NCI-H187 treated with DMSO at 0.1 percent for 48 hours (cell line): ENCODE measurements at places on chromosomes 7 and 10.

DNA sequence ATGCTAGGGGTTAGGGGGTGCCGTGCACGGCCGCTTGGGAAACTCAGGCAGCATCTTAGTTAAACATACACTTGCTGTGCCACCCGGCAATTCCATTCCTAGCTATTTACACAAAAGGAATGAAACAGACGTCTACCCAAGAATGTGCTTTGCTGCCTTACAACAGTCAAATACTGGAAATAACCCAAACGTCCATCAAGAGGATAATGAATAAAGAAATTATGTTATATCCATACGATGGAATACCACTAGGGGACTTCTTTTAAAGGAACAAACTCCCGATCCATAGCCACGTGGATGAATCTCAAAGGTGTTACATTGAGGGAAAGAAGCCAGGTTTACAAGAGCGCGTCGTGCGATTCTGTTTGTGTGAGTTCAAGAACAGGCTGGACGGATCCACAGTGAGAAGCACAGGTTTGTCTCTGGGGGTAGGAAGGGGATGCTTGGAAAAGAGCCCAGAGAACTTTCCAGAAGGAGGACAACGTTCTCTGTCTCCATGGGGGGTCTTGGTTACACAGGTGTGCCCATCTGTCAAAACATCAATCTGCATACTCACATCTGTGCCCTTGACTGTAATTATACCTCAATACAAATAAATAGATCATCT is 41.8 kb downstream of the STK32C start:
- DNase-seq = no peak

DNA sequence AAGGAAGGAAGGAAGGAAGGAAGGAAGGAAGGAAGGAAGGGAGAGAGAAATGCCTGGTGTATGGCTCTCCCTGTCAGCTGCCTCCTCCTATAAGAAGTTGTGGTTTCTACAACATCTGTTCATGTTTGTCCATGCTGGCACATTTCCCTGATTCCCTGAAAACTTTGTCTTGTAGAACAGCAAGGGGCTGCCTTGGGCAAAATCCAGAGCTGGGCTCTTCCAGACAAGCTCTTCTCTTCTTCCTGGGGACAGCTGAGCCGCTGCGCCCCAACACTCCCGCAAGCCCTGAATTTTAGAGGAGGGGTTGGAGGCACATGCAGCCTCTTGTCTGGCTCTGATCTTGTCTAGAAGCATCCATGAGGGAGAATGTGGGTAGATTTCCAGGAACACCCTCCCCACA is 282.0 kb upstream of the ADARB2 start:
- DNase-seq = no peak

DNA sequence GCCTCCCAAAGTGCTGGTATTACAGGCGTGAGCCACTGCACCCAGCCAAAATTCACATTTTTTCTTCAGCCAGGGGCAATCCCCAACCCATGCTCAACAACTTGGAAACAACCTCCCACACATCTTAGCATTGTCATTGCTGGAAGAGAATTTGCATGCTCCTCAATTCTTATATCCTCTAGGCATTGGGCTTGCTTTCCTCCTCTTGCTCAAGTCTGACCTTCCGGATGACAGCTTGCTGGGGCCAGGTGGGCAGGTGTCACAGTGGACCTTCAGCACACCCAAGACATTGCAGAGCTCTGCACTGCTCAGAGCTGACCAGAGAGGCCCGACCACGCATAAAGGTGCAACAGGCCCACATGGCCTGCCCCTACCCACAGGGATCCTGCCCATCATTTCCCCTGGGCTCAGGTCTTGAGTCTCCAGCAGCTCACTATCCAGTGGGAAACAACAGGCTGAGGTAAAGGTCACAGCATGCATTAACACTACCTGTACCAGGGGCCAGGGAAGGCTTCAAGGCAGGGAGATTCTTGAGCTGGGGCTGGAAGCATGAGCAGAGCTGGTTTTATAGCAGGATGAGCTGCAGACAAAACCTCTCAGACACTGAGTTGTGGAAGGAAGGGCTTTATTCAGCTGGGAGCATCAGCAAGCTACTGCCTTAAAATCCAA is 6.8 kb upstream of the GPR15LG start:
- no peak for DNase-seq

DNA sequence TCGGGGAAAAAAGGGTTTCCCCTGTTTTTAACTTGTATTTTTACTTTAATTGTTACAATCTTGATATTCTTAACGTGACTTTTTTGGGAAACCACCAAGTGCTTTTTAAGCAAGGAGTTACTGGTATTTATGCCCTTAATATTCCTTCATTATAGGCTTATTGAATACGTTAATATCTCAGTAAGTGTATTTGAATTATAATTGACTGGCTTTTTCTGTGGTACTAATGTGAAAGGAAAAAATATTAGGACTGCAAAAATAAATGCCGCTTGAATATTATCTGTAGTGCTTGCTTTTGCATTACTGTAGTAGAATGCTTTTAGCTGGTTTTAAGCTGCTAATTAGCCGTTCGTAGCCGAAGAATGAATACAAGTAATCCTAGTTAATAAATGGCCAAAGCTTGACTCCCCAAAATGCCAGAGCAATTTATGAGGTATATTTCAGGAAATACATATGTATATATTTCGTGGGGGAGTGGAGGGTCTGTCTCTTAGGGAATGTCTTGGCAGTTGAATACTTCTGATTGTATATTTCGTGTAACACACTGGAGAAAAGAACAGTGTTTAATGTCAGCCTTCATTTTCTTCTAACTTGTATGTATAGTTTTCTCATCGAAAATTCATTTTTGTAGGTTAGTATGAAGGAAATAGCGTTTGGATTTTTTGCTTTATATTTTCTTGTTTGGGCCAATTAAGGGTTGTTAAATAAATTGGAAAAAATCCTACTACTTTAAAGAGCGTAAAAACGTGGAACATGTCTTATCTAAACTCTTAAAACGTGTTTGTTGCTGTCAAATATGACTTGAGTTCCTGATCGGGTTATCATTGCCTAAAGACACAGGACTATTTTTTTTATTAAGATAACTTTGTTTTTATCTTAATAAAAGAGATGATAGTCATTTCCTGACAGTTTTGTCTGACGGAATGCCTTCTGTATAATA is 1.5 kb downstream of the PDCD4 start:
- no peak for DNase-seq

GRCh38 chr7:98418271-98418635 is 17.4 kb upstream of the BAIAP2L1 start:
- no peak for DNase-seq

GRCh38 chr10:917416-917720 is 14.1 kb downstream of the LARP4B start:
- DNase-seq = no peak

DNA sequence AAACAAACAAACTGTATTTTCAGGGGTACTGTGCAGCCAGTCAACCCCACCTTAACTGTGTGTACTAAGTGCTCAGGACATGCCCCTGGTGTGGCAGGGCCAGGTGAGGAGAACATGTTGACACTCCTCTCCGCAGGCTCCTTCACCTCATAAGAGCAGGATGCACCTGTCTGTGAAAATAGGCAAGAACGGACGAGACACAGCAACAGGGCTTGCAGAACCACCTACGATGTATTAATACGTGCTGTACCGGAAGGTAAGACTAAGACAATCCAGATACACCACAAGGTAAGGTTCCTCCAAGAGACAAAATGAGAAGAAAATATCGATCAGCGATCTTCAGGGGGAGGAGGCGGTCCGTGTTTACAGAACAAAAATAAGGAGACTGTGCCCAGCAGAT is 65.8 kb upstream of the CAMK2B start:
- DNase-seq = peak; percentile 41

GRCh38 chr10:29035721-29036120 is 253.1 kb upstream of the LYZL1 start:
- DNase-seq = no peak

- no peak for DNase-seq
Measured at GRCh38 chr10:60549686-60550085, 160.0 kb upstream of the ANK3 start.

GRCh38 chr10:132703419-132704007 is 82.4 kb downstream of the NKX6-2 start:
- no peak for DNase-seq

GRCh38 chr10:114239117-114239993 is at the start of gene VWA2:
VWA2 (plus strand) TSS chr10:114239254; CDS start chr10:114248714, 9,460 bp downstream.
- DNase-seq = no peak

- no peak for DNase-seq
Measured at GRCh38 chr10:69928339-69928738, 124.3 kb upstream of the MACROH2A2 start.

GRCh38 chr7:43760861-43761260 is 2.4 kb downstream of the BLVRA start:
- DNase-seq = no peak

GRCh38 chr7:146129296-146129695 is 12.7 kb downstream of the CNTNAP2 start:
- no peak for DNase-seq

DNA sequence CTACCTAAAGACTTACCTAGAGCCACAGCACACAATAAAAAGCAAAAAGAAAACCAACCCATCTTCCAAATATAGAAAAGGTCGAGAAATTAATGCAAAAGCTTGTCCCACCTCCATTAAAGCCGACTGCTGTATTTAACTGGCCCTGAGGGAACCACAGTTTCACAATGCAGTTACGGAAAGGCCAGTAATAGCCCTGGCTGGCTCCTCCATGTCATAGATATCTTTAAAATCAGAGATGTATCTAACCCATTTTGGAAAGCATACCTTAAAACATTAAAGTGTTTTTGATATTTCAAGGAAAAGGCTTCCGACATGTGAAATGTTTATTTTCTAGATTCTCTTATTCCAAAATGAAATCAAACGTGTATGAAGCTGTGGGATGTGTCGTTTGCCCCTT is 23.0 kb downstream of the HDAC9 start:
- DNase-seq = no peak

DNA sequence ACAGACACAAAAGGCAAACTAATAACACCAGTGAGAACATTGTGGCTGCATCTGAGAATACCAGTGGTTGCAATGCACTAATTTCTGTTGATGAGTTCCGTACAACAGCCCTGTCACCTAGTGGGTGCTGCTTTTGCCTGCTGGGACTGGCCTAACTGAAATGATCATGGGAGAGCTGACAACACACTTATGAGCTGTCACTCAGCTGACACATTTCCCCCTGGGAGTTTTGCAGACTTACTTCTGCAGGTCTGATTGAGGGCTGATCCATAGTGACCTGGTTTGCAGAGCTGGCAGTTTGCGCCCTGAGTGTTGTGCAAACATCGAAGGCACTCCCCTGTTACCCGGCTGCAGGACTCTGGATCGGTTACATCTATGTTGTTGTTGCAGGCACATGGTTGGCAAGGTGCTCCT is 60.6 kb upstream of the LAMB1 start:
- DNase-seq = peak; percentile 52

GRCh38 chr10:97583476-97583875 is 713 bp upstream of the HOGA1 start:
- DNase-seq = no peak

GRCh38 chr7:125465527-125465926 is 535.9 kb upstream of the POT1 start:
- DNase-seq = no peak

- DNase-seq = no peak
Measured at GRCh38 chr7:40937879-40938278, 765.0 kb downstream of the INHBA start.

DNA sequence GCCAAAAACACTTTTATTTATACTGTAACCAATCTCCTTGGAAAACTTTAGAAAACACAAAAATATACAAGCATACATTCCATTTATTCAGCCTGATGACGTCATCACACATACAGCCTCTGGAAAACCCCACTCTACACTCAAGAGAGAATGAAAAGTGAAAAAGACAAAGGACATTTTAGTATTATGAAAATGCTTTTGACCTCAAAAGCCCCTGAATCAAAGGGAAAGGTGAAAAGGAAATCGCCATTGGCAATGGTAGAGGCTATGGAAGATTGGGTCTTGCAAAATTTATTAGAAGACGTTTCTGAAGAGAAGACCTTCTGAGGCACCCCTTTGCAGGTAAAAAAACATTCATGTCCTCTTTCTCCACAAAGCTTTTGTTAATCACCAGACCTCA is 82.9 kb upstream of the STRIP2 start:
- DNase-seq = no peak

GRCh38 chr10:59181668-59182067 is 5.2 kb downstream of the PHYHIPL start:
- DNase-seq = no peak

DNA sequence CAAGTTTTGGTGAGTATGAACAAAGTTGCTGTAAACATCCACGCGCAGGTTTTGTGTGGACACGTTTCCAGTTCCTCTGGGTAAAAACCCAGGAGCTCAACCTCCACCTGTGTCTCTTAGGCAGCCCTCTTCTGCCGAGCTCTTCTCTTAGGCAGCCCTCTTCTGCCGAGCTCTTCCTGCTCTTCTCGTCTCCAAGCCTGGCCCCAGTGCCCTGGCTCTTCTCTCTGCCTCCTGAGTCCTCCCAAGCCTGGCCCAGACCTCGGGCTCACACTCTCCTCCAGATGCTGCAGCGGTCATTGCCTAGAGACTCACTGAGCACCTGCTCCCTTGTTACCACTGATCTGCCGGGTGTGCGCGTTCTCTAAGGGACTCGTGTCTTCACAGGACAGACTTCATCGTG is 38.7 kb upstream of the BNIP3 start:
- DNase-seq = no peak

- no peak for DNase-seq
Measured at GRCh38 chr10:12838995-12839927, 162.3 kb downstream of the CCDC3 start.

- no peak for DNase-seq
Measured at GRCh38 chr10:131089150-131089549, 222.4 kb downstream of the TCERG1L start.

DNA sequence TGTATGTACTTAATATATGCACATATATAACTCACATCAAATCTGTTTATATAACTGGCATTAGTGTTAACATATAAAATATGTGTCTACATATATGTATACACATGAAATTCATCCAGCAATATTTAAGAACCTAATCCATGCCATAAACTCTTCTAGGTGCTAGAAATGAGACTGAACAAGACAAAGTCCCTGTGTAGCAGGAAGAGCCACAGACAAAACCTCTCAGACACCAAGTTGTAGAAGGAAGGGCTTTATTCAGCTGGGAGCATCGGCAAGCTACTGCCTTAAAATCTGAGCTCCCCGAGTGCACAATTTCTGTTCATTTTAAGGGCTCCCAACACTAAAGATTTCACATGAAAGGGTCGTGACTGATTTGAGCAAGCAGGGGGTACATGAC is 52.5 kb downstream of the CRPPA start:
- DNase-seq = no peak

GRCh38 chr7:1550005-1550845 is 5.8 kb downstream of the TMEM184A start:
- no peak for DNase-seq

- no peak for DNase-seq
Measured at GRCh38 chr10:64732372-64732957, 1211.3 kb downstream of the REEP3 start.

- DNase-seq = no peak
Measured at GRCh38 chr7:72080341-72080766, 331.8 kb downstream of the CALN1 start.

DNA sequence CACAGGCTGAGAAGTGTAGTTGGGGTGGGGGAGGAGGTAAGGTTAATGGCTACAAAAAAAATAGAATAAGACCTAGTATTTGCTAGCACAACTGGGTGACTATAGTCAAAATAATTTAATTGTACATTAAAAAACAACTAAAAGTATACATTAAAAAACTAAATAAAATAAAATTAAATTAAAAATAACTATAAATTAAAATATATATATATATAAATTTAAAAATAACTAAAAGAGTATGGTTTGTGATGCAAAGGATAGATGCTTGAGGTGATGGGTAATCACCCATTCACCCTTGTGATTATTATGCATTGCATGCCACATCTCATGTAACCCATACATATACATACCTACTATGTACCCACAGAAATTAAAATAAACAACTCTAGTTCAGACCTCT is 762.5 kb downstream of the SORCS1 start:
- DNase-seq = no peak
